ENCODE measurements at places on chromosomes 13 and 19. TPM values are rescaled to one million over a fixed set of nuclear protein-coding genes. Genes with fewer than 3 reads are reported as not detected.

SIGLECL1 gene
- not detected for total RNA-seq

RPS15 gene
- 722 TPM for total RNA-seq

SLITRK6 gene
- 0.32 TPM for total RNA-seq

SELENOV gene
- not detected for total RNA-seq

VSTM2B gene
- total RNA-seq = not detected

PNPLA6 gene
- 79.3 TPM for total RNA-seq

CCDC124 gene
- total RNA-seq = 73.0 TPM

KLK14 gene
- not detected for total RNA-seq

CEACAM5 gene
- not detected for total RNA-seq

CPB2 gene
- not detected for total RNA-seq

ZSCAN18 gene
- 45.3 TPM for total RNA-seq

DENND1C gene
- 2.1 TPM for total RNA-seq

CGB5 gene
- total RNA-seq = not detected

FCAR gene
- total RNA-seq = 2.0 TPM

NAT14 gene
- total RNA-seq = 15.8 TPM

HPN gene
- total RNA-seq = 1.00 TPM

ALOX5AP gene
- total RNA-seq = 26.8 TPM

C13orf42 gene
- not detected for total RNA-seq

SPIB gene
- 0.33 TPM for total RNA-seq

SKA3 gene
- total RNA-seq = 0.86 TPM

GPI gene
- 176 TPM for total RNA-seq

DOHH gene
- total RNA-seq = 10.7 TPM

NDFIP2 gene
- 13.3 TPM for total RNA-seq

ZNF525 gene
- total RNA-seq = 10.7 TPM

NBEA gene
- total RNA-seq = 10.5 TPM
